ENCODE measurements at places on chromosomes 7 and 10.

- DNase-seq, result no peak
Observed at GRCh38 chr10:79401015-79401921, 44.2 kb downstream of the ZCCHC24 start.

GRCh38 chr7:109955986-109956385 is 1134.9 kb upstream of the LRRN3 start:
- no peak for DNase-seq

GRCh38 chr10:111646021-111646420 is 537.5 kb downstream of the GPAM start:
- DNase-seq, result no peak

GRCh38 chr7:14759785-14760184 is 142.8 kb downstream of the DGKB start:
- DNase-seq, result no peak

DNA sequence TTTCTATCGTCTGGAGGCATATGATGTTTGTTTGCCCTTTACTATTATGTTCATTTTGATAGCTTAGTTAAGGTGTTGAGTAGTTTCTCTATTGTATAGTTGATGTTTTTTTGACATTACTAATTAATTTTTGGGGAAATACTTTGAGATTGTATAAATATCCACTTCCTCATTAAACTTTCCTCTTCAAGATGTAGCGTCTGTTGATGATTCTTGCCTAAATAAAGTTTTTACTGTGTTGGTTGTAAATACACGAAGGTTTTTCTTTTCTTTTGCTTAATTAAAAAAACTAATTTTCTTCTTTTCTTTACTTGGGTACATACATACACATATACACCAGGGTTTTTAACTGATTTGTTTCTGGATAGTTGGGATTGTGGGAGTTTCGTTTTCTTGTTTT is 8.5 kb downstream of the KMT2E start:
- DNase-seq, result no peak

GRCh38 chr7:39621784-39622411 is 1.5 kb upstream of the RALA start:
- no peak for DNase-seq

DNA sequence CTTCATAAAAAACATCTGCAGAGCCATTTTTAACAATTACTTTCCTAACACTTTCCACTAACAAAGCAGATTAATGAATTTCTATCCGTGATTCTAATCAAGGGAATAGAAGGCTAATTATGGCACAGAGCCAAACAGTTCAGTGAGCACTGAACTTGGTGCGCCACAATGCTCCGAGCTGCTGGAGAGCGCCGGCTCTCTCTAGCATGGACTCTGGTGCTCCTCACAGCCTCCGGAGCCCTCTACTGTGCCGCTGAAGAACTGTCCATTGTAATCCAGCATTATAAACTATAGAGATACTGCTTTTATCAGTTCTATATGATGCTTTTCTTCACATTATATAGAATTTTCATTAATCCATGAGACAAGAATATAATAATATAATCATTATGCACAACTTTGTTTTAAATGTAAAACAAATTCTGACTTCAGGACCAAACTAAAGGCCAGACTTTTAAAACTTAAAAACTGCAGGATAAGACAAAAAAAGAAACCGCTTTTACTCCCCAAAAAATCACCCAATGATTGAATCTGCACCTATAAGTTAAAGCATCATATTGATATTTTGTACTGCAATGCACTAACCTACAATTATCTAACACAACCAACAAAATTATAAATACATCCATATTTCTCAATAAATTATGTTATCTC is 123.6 kb downstream of the RNF32 start:
- no peak for DNase-seq

GRCh38 chr10:86290933-86291615 is 75.5 kb downstream of the GRID1 start:
- peak; percentile 50 for DNase-seq

DNA sequence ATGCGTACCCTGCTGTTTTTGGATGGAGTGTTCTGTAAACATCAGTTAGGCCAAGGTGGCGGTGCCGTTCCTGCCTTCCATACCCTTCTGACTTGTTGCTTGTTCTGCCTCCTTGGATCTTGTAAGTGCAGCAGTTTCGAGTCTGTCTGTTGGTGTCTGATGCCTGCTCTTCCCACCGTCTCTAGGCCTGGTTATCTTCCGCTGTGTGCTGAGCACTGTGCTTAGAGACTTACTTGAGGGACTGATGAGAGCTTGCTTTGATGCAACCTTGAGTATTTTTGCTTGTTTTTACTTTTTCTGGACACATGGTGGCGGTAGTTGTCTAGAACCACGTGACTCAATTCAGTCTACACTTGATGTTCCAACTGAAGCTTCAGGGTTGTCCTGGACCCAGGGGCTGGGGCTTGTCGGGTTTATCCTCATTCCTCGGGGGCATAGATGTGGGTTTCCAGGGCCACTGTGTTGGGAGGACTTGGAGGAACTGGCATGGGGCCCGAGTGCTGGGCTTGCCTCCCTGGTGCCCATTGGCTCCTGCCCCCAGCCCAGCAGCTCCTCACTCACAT is 14.4 kb upstream of the SPRN start:
- peak; percentile 61 for DNase-seq

DNA sequence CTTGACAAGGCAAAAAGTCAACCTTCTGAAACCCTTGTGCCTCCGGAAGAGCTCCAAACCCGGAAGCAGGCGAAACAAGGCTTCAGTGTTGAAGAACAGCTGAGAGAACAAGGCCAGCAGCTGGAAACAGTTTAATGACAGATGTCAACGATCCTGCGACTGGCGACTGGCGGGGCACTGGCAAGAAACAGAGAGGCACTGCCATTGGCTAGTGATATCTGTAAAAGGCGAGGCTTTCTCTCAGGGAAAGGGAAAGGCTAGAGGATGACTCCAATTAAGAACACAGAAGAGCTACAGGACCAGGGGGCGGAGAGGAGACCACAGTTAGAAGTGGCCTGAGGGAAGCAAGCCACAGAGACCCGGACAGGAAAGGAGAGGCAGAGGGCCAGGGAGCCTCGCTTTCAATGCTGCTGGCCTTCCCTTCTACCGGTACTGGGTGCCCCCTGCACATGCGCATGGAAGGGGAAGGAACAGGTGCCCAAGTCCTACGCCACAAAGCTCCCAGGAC is 19.4 kb downstream of the ITGB1 start:
- no peak for DNase-seq

DNA sequence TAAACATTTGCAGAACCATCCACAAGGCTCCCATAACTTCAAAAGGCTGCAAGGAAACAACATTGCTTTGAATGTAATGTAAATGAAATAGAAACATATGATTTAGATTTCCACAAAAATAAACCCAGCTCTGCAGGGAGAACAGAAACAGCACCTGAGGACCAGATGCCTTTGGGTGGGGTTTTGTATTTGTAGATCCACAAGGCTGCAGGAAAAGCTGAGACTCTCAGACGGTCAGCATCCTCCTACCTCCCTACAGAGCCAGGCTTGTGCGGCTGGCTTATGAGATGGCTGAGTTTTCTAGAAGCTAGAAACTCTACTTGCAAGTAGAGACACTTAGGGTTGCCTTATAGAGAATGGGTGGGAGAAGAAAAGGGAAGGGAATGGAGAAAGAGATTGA is 49.8 kb downstream of the FAM107B start:
- DNase-seq, result no peak

DNA sequence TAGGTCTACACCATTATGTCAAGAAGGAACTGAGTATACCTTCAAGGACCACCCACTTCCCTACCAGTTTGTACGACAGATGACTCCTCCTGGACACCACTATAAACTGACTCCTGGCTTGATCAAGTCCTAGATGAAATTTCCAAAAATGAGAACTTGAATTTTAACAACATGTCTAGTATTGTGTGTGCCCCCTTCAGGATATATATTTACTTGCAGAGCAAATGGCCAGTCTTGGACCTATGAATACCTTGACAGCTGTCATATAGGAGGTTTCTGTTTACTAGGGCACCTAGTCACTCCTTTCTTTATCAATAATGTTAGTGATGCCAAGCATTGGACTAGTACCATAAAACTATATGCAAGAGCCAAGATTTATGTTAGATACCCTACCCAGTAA is 94.1 kb upstream of the TMEM26 start:
- no peak for DNase-seq

- DNase-seq, result no peak
Observed at GRCh38 chr10:1473874-1474273, 263.5 kb downstream of the ADARB2 start.
